Activated CD8-positive, alpha-beta memory T cell treated with anti-CD3 and anti-CD28 coated beads for 1 hour (primary cell): ENCODE measurements at places on chromosomes 7 and 10.

DNA sequence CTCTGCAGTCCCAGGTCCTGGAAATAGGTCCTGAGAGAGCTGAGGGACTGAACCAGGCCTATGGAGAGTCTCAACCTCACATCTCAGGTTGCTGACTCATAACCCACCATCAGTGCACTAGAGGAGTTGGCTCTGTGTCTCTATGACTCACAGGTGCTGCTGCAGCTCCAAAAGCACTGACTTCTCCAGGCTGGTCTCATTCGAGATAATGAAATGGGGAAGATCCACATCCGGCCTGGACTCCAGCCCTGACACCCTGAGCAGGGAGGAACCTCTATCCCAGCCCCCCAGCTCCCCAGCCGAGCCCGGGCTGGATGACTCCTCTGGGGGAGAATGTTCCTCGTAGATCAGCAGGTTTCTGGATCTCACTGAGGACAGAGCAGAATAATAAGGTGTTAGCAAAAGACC is 35.5 kb upstream of the DGKI start:
- no peak for DNase-seq

DNA sequence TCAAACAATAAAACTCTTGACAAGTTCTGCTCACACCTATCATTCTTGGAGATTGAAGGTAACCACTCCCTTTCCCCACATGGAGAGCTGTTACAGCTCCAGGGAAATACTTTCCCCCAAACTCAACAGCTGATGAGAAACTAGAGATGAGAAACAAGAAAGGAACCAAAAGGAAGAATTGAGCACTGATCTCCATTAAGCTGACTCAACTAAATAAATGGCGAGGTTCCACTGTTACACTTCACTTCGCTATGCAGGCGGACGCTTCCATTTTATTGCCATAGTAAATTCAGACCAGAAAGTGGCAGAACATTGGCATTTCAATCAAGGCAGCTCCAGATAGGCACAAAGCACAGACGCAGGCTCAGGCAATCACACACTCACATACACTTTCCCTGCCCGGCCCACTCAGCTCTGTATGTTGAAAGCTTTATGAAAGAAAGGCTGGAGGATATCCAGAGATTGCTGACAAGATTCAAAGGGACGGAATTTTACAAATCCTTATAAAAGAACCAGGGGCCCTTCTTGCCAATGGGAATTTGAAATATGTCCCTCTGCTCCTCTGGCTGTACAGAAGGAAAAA is 11.5 kb upstream of the YAE1 start:
- DNase-seq, result no peak

DNA sequence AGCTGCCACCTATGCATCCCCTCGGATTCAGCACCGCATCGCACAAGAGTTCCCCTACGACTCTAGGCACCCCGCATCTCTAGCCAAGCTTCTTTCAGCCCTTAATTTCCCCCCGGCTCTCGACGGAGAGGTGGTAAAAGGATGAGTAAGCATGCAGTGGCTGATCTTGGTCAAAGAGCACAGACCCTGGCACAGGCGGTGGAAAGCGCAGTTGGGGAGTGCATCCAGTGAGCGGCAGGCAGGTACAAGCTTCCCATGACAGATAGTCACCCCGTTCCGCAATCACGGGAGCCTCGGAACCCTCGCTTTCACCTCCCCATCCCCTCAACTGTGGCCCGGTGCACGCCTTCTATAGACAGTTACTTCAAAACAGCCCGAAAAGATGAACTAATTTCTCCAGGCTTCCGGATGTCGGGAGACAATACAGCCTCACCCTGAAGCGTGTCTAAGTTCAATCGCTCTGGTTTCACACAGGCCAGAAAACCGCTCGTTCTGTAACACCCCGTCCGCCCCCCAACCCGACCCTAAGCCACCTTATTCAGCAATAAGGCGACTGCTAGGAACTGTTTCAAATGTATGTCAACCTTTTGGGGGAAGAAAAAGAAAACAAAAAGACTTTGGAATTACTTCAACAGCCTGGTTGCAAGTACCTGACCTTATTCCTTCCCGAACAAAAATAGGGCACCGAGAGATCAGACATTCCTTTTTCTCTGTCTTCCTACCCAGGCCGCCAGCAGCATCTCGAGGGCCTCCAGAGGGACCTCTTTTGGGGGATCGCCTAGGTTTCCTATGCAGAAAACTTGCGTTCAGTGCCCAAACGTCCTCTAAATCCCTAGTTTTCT is 1.4 kb downstream of the RHEB start:
- peak; percentile 25 for DNase-seq

DNA sequence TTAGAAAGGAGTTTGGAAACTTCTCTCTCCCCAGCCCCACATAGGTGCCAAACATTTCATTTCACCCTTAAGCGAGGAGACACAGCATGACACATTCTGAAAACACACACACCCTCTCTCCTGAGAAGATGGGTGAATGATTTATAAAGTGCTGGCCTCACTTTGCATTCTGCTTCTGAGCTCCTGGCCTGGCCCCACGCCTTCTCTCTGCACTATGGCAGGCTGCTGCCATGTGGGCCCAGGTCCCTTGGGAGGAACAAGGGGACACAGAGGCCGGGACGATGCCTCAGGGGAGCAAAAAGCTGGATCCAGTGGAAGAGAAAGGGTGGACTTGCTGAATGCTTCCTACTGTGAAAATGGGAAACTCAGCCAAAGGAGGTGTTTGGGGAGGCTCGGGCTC is 56.0 kb downstream of the CPXM2 start:
- DNase-seq, result no peak

DNA sequence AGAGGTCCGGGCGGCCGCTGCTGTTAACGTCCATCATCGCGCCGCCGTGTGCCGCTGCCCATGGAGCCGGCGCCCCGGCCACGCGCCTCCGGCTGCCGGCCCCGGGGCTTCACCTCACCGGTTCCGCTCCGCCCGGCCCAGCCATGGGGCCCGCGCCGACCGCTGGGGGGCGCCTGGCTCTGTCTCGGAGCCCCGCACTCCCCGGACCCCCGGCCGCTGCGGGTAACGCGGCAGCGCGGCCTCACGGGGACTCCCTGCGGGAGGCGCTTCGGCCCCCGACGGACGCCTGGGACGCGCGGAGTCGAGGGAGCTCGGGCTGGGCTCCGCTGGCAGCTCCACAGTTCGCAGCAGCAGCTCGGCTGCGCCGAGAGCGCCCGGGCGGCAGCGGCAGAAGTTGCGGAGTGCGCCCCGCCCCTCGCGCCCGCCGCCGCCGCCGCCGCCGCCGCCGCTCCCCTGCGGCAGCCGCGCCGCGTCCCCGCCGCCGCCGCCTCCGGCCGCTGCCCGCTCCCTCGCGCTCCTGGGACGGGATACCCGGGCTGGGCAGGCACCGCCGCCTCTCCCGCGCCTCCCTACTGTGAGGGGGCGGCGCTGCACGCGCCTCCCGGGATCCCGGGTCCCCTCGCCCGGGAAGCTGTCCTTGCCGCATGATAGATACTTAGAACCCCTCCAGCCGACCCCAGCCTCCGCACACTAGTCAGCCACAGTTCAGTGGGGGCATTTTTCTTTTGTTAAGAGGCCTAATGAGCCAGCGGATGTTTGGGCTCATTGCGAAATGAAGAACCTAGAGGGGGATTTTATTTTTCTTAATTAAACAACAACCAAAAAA is at the start of gene HTR7:
TSS of gene HTR7 (minus strand) at position 405 of the 826 bp plus-strand sequence. CDS start at position 37, 368 bp downstream.
- DNase-seq, result no peak
